ENCODE measurements at places on chromosomes 7 and 10.

DNA sequence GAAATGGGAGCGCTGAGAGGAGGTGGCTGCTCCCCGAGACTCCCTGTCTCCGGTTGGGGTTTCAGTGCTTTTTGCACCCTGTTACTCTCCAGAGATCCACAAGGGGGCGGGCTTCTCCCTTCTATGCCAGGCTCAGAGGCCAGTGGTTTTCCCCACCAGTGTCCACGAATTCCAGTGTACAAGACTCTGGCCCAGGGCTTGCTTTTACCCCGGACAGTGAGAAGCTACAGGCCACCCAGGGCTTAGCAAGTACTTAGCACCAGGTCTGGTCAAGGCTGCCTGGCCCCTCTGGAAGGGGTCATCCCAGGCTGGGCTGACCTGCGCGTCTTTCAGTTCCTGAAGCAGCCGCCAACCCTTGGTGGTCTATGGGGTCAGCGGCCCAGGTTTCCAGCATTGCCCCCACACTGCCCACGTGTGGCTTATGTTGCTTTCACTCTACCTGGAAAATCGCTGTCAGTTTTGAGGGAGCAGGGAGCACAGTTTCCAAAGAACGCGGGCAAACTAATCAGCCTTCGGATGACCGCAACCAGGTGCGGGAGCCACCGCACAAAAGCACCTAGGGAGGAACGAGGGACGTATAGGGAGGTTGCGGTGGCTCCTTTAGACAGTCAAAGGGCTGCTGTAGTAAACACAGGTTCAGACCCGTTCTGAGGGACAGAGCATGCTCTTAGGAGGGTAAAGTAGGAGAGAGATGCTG is 6.8 kb downstream of the CYP26A1 start:
- DNase-seq = peak; percentile 22

DNA sequence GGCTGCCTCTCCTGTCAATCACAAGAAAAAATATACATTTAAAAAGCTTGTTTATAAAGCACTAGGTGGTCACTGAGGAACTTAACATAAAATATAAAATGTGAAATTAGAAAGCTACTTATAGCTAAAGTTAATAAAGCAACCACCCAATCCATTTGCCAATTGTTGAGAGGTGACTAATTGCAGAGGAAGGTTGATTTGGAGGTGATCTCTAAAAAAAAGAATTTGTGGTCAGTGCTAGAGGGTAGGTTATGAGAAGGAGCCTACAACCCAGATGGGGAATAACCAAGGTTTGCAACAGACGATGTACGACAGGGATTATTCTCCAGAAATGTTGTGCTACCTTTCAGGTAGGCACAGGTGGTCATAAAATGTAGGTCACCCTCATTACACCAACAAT is 444.2 kb upstream of the C7orf33 start:
- DNase-seq = no peak

GRCh38 chr7:88395715-88396114 is 89.0 kb upstream of the STEAP4 start:
- DNase-seq = no peak

DNA sequence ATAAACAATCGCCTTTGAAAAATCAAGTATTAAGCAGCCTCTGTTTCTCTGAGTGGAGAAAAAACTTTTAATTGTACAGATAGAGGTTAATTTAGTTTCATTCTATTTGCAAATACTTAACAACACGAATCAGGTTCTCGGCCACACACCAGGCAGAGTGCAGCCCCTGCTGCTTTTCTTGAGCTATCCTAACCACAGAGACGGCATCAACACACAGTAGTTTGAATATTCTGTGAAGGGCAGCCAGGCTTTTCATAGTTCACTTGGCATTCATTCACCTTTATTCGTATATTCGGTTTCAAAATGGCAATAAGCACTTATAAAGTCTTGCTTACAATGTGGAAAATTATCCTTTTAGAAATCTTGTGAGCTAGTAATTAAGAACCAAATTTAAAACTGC is 5.7 kb downstream of the ADARB2 start:
- no peak for DNase-seq

DNA sequence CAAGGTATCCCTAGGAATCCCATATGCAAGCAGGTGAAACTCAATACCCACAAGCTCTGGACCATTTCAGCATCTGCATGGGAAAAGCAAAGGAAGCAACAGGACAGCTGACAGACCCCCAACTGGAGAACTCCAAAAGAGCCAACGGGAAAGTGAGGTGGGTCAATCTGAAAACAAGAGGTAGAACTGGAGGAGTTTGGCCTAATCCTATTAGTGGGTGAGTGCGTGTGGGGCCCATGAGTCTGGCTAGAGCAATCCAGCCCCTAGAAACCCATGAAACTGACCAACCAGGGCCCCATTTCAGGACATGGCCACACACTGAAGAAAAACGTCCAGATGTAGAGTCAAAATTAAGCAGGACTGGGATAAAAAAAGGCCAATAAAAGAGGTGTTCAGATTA is 26.6 kb upstream of the WNT8B start:
- DNase-seq = no peak

GRCh38 chr7:8628656-8629055 is 195.2 kb downstream of the NXPH1 start:
- DNase-seq = no peak

- DNase-seq = no peak
Observed at GRCh38 chr10:105857268-105858264, 1216.5 kb downstream of the SORCS3 start.

Measured in activated CD8-positive, alpha-beta memory T cell treated with anti-CD3 and anti-CD28 coated beads for 1 hour (primary cell).